ENCODE measurements at places on chromosomes 5 and 9.

- no peak for DNase-seq
These were observed 98.4 kb upstream of the ERCC6L2 start for GRCh38 chr9:95777136-95777535.

DNA sequence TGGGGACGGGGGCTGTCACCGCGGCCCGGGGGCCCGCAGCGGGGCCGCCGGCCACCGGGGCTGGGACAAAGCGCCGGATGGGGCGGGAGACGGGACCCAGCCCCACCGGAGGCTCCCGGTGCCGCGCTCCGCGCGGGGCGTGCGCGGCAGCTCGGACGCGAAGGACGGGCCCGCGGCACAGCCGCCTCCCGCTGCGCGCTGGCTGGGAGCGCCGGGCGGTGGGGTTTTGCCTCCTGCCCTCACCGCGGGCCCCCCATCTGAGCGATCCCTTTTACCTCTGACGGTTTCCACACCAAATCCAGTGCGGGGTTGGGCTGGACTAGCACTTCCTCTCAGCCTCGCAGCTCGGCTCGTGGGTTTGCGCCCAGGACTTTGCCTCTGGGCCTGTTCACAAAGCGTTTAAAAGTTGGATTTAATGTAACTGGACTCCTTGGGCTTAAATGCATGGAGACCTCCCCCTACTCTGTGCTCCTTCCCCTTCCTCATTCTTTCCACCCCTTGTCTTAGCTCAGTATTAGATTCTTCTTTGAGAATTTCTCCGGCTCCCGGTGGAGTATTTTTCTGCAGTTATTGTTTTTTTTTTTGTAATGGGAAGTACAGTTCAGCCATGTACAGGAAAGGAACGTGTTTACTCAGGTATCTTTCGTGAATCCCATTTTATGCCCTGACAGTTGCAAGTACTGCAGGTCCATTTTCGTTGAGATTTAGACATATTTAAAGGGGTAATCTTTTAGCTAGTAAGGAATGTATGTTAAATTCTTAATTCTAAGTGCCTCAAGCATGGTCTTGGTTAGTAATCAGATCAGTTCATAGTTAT lies 691 bp downstream of the FCHO2 start:
- no peak for DNase-seq

- no peak for DNase-seq
These were observed 82.0 kb downstream of the NIPBL start for GRCh38 chr5:36958612-36959011.

DNA sequence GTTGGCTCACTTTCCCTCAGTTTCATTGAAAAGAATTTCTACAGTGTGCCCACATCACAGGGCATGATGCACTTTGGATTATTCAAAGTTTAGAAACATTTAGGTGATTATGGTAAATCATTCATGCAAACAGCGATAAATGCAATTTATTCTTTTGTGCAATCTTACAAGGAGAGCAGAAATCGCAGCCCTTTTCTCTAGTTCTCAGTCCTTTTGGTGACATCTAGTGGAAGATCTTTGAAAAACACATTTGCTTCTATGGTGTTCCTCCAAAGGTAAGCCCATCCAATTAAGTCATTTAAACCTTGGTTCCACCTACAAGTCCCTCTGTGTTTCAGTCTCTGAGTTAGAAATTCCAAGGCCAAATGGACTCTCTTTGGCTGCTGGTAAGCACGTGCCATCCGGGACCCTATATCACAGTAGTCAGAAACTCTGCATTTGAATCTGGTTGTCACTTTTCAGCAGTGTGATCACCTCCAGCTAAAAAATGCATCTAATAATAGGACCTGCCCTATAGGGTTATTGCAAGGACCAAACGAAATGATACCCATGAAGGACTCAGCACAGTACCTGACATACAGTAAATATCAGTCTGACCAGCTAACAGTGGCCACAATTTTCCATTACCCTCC lies 66.4 kb downstream of the MACROH2A1 start:
- DNase-seq = no peak

GRCh38 chr9:106286249-106286648 lies 576.7 kb upstream of the ZNF462 start:
- no peak for DNase-seq

GRCh38 chr9:114899461-114899860 lies 30.9 kb downstream of the TNFSF8 start:
- DNase-seq = no peak

GRCh38 chr9:2291980-2292704 lies 277.0 kb downstream of the SMARCA2 start:
- no peak for DNase-seq
